Fibroblast of gingiva (primary cell): ENCODE measurements at places on chromosomes 4 and X.

GRCh38 chr4:123433573-123433972 lies 37.0 kb downstream of the SPRY1 start:
- no peak for DNase-seq

GRCh38 chr4:114191496-114191895 lies 212.0 kb upstream of the ARSJ start:
- DNase-seq = no peak

GRCh38 chrX:119942173-119942819 lies 1.3 kb downstream of the NKAP start:
- DNase-seq = no peak

- DNase-seq = peak; percentile 69
Observed at GRCh38 chr4:141020801-141021261, 112.4 kb downstream of the RNF150 start.

GRCh38 chr4:133084421-133084820 lies 64.7 kb upstream of the PCDH10 start:
- DNase-seq = no peak

DNA sequence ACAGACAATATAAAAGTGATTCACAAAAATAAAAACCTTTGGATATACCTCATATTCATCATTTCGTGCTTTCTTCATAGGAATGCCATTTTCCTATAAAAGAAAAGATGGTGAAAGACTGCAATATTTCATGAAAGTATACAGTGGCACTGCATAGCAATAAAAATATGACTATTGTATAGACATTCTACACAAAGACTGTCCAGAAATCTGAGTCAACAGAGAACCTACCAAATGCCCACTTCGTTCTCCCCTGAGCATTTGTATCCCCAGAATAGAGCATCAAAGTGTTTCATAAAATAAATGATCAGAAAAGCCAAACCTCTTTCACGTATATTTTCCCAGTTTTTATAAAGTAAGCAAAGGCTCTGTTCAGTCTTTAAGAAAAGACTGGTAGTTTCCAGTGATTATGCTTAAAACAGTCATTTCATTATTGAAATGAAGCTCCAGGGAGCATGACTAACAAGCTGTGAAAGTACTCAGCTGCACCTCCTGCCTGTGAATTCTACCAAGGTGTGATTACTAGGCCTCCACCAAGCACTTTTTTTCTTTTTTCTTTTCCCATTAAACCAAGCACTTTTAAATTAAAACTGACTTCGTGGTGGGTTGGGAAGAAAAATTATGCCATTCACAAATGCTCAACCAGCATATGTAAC lies 20.2 kb downstream of the PPA2 start:
- DNase-seq = no peak

GRCh38 chr4:13656569-13657405 lies 29.3 kb upstream of the BOD1L1 start:
- DNase-seq = peak; percentile 58

GRCh38 chrX:1093121-1093520 lies 119.3 kb downstream of the CRLF2 start:
- DNase-seq = no peak

GRCh38 chr4:67014592-67014991 lies 530.7 kb downstream of the CENPC start:
- DNase-seq = no peak

GRCh38 chrX:46793386-46794143 lies 34.6 kb upstream of the SLC9A7 start:
- no peak for DNase-seq

- DNase-seq = peak; percentile 59
Observed at GRCh38 chrX:132488819-132489577, at the start of gene MBNL3. TSS of gene MBNL3 (minus strand) at chrX:132489038. CDS start at chrX:132439611, 49,427 bp downstream.

- no peak for DNase-seq
Observed at GRCh38 chr4:185399466-185399865, 2.8 kb downstream of the ANKRD37 start.

GRCh38 chr4:54227256-54228055 lies 1.6 kb upstream of the PDGFRA start:
- DNase-seq = peak; percentile 74

GRCh38 chrX:105696870-105697269 lies 125.5 kb upstream of the NRK start:
- DNase-seq = no peak

DNA sequence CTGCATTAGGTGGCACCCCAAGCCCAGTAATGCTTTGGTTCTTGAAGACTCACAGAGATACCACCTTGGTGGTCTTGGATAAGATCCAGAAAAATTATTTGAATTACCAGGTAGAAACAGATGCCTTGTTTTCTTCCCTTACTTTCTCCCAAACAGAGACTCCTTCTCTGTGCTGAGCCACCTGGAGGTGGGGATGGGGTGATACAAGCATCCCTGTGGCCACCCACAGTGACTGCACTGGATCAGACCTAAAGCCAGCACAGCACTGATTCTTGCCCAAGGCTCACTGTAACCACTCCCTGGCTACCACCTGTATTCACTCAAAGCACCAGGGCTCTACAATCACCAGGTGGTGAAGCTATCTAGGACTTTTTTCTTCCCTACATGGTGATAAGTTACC lies 156.8 kb downstream of the TEX13A start:
- DNase-seq = no peak
